ENCODE measurements at places on chromosomes 12 and 14.

DNA sequence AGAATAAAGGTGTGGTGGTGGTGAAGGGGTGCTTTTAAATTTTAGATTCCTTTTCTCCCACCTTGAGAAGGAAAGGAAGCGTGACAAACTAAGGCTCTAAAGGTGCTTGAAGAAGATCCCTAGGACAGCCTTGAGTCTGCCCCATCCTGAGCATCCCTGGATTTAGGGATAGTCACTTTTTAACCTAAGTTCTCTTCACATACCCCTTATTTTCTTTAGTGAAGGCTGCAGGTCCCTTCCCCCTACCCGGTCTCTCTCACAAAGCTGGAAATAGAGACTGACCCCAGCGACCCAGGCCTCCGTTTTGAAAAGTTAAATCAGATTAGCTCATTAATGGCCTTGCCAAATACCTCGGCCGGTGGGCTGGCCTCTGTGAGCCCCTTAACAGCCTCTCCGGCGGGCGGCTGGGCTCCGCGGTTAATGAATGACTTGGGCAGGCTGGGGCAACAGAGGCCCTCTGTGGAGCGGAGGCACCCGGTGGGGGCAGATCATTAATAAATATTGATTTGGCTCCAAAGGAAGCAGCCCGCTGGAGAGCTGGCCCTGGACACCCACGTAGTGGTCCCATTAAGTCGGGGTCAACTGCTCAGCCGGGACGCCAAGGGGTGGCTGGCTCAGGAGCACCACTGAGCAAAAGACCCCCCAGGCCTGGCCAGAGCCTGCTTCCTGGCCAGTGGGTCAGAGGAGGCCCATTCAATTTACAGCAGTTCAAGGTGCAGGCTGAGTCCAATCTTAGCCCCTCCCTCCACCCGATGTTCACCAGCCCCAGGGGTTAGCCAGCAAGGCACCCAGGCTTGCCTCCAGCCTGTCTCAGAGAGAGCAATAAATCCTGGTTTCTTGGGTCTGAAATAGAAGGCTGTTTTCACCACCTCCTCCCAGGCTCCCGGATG is 31.8 kb downstream of the PAH start:
- DNase-seq = no peak

DNA sequence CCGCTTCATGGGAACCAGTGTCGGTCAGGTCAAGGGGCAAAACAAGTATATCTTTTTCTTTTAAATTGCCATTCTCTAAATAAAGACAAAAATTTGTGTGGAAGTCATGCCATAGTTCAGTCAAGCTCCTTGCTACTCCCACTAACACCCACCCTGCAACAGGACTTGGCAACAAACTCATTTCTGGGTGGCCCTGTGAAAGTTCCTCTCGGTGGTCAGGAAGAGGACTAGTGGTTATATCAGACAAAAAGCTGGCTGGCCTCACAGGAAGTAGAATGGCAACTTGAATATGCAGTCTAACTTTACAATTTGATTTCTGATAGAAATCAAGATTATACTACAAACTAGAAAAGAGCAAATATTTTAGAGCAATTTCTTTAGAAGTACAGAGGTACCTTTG is 11.2 kb downstream of the DHRS7 start:
- no peak for DNase-seq

GRCh38 chr12:56677680-56678079 is 10.4 kb downstream of the PTGES3 start:
- no peak for DNase-seq

- no peak for DNase-seq
Observed at GRCh38 chr14:87615822-87616679, 376.9 kb downstream of the GALC start.

GRCh38 chr14:34064349-34064748 is 113.5 kb upstream of the EGLN3 start:
- no peak for DNase-seq

DNA sequence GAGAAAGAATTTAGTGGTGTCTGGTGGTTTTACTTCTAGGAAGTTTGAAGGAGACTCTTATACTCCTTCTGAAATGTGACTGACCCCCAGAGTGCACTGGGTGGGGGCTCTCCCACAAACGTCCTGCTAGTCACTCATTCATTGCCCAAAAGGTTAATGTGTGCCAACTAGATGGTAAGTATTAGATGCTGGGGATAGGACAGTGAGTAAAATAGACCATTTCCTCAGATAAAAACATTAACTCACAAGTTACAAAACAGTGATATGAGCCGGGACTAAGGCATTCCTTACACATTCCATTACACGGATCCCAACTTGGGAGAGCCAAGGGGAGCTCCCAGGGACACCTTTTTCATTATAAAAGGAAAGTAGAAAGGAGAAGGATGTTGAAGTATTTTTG is 185.1 kb downstream of the ATXN7L3B start:
- DNase-seq = no peak

DNA sequence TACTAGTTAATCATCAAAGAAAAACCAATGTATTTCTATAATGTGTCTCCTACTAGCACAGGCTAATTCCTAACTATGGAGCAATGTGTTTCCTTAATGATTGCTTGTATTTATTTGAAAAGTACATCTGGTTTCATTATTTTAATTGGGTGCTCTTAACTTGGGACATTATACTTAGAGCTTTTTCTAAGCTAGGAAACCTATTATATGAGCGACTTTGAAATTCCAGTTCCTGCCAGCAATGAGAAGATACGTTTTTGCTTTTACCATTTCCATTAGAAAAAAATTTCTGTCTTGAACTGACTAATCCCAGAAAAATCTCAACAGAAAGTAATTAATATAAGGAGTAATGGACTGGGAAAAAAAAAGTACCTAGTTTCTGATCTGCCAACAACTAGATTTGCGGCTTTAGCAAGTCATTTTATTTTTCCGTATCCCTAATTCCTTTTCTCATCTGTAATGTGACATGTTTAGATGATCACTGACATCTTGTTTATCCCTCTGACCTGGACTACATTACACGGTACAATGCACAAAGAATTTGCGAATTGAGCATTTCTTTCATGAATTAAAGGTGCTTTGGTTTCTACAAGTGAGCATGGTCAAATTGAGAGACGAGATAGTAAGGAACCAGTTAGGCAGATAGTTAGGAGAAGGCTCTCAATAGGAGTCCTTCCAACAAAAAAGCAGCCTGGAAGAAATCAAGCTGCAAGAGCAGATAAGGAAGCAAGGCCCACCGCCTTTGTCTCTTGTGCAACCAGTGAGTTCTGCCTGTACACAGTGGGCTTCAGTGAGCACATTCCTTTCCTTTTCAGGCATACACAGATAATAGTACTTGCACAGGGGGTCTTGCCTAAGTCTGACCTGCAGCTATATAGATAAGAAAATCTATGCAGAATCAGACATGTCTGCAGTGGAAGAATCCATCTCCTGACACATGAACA is 1765.0 kb upstream of the FLRT2 start:
- DNase-seq = no peak

DNA sequence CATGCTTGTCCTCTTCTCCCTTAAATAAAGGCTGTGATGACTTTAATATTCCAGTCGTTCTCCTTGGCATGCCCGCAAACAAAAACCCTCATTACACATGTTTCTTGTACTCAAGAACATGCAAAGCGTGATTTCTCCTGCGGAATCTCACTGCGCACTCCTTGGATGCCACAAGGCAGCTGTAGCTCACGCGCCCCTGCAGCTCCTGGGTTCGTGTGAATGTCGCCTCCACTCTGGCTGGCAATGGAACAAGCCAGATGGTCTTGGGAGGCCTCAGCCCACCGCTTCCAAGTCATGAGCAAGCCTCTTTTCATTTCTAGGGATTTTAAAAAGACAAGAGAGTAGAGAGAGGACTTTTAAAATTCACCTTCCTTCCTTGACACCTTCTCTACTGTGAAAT is 403.8 kb downstream of the PCNX1 start:
- DNase-seq = no peak

DNA sequence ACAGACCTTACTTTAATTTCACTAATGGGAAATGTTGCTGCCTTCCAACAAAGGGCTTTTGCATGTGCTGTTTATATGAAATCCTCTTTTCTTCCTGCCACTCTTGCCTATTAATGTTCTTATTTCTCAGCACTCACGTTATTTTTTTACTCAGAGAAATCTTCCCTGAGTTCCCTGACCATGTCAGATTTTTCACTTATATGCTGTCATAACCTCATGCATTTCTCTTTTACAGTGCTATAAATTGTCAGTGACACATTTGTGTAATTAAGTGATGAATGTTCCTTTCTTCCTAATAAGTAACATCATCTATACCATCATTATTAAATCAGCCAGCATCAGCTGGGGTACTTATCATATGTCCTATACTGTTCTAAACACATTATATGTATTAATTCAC is 444.1 kb downstream of the DIO2 start:
- DNase-seq = no peak

DNA sequence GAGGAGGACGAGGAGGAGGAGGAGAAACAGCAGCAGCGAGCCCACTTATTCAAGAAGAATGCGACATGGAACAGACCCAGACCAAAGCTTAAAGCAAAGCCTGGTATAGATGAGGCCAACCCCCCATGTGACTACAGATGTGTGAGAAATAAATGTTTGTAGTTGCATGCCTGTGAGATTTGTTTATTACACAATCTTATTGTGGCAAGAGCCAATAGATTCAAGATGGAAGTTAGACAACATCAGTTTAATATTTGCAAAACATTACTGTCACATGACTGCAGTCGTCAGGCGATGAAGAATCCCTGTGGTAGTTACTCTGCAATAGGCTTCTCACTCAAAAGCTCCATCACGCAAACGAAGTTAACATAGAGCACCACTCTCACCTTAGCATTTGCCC is 17.2 kb upstream of the SLC35F4 start:
- DNase-seq = no peak

- no peak for DNase-seq
Observed at GRCh38 chr14:85528897-85529631, 880 bp upstream of the FLRT2 start.

- no peak for DNase-seq
Observed at GRCh38 chr14:77988970-77989369, 181.2 kb upstream of the NRXN3 start.

GRCh38 chr12:21631367-21631766 is 26.3 kb downstream of the LDHB start:
- no peak for DNase-seq

DNA sequence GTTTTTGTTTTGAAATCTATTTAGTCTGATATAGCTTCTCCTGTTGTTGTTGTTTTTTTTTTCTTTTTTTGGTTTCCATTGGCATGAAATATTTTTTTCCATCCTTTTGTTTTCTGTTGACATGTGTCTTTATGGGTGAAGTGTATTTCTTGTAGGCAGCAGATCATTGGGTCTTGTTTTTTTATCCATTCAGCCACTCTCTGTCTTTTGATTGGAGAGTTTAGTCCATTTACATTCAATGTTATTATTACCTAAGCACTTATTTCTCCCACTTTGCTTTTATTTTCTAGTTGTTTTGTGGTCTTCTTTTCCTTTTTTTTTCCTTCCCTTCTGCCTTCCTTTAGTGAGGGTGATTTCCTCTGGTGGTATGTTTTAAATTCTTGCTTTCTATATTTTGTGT is 193.6 kb upstream of the TMEM260 start:
- DNase-seq = no peak

GRCh38 chr14:69693145-69693544 is 73.8 kb upstream of the SRSF5 start:
- no peak for DNase-seq

- DNase-seq = no peak
Observed at GRCh38 chr14:91867316-91867988, at the start of gene TC2N. Gene TC2N, minus strand, starts transcription at chr14:91867536. Its CDS starts 53,767 bp downstream, at chr14:91813769.

- DNase-seq = no peak
Observed at GRCh38 chr12:52080403-52081251, 1.1 kb downstream of the SMIM41 start.

DNA sequence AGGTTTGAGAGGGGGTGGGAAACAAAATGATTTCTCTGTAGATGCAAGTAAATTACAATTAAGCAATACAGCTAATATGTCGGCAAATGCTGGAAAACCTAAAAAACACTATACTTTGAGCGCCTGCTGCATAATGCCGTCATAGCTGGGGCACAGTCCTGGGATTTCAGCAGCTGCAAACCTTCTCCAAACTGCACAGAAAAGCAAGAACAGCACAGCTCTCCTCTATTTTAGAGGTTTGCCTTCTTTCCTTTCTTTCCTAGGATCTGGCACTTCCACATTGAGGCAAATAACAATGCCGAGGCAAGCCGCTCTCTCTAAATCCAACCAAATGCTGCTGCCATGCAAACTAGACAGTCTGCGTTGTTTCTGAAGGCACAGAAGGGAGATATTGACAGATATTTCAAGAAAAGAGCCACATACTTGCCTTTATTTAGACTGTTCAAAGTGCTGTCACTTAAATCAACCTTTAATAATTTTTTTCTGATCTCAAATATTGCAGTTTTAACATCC is 287.1 kb upstream of the G2E3 start:
- DNase-seq = no peak

GRCh38 chr12:80192087-80192486 is 92.8 kb downstream of the OTOGL start:
- DNase-seq = no peak

DNA sequence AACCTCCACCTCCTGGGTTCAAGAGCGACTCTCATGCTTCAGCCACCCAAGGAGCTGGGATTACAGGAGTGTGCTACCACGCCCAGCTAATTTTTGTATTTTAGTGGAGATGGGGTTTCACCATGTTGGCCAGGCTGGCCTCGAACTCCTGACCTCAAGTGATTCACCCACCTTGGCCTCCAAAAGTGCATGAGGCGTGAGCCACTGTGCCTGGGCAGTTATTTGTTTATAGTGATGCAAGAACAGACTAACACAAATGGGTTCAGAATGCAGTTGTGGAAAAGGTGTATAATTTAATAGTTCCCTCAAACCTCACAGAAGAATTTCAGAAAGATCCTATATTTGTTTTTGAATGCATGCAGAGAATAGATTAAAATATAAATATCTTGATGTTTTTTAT is 447.1 kb downstream of the ZFP36L1 start:
- DNase-seq = no peak

- DNase-seq = no peak
Observed at GRCh38 chr12:98894412-98895085, 249.5 kb downstream of the APAF1 start.

GRCh38 chr12:123754041-123754772 is 7.9 kb upstream of the DNAH10 start:
- DNase-seq = no peak
